Naive B cell (primary cell): ENCODE measurements at places on chromosomes 1 and 21. TPM values are rescaled to one million over a fixed set of nuclear protein-coding genes. Genes with fewer than 3 reads are reported as not detected.

NT5C1A gene
- polyA plus RNA-seq = not detected

SLC45A3 gene
- polyA plus RNA-seq = 4.8 TPM

TACSTD2 gene
- not detected for polyA plus RNA-seq

CASZ1 gene
- polyA plus RNA-seq = 5.6 TPM

NTMT2 gene
- polyA plus RNA-seq = not detected

CFHR1 gene
- not detected for polyA plus RNA-seq

HSD3B2 gene
- polyA plus RNA-seq = not detected

SPRR4 gene
- polyA plus RNA-seq = not detected

LCE3D gene
- polyA plus RNA-seq = not detected

C1orf53 gene
- not detected for polyA plus RNA-seq

SYCP1 gene
- not detected for polyA plus RNA-seq

RXFP4 gene
- 0.21 TPM for polyA plus RNA-seq

KLF17 gene
- not detected for polyA plus RNA-seq

TRIM67 gene
- not detected for polyA plus RNA-seq

ILDR2 gene
- not detected for polyA plus RNA-seq

RCAN3 gene
- polyA plus RNA-seq = 38.3 TPM
